Kidney (tissue), 22 donors: ENCODE measurements at places on chromosomes 6 and 20.

- DNase-seq = peak; percentile 3
These were observed 644.9 kb upstream of the AGPAT4 start for GRCh38 chr6:161918628-161919205.

DNA sequence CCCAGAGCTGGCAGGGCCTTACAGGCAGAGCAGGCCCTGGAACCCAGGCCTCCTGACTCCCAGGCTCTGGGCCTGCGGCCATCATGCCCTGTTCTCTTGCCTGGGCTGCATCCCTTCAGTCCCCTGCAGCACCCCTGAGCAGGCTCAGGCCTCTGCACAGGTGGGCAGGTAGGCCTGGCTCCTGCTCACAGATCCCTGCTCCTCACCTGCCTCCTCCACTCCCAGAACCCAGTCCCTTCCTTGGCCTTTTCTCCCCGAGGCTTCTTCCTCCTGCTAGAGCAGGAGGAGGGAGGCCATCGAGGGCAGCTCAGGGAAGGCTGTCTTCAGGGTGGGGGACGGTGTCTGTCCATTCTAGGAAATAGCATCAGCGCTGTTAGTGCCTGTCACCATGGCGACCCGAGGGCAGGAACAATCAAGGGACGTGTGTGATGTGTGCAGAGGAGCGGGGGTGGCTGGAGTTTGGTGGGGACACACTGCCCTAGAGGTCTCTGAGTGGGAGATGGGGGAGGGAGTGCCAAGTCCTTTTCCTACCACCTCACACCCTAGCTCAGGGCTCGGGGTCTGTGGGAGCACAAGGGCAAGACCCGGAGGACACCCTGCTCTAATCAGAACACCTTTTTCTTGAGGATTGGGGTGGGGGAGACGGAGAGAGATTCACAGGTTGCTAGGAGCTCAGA is 26.6 kb downstream of the GLP1R start:
- DNase-seq = no peak

DNA sequence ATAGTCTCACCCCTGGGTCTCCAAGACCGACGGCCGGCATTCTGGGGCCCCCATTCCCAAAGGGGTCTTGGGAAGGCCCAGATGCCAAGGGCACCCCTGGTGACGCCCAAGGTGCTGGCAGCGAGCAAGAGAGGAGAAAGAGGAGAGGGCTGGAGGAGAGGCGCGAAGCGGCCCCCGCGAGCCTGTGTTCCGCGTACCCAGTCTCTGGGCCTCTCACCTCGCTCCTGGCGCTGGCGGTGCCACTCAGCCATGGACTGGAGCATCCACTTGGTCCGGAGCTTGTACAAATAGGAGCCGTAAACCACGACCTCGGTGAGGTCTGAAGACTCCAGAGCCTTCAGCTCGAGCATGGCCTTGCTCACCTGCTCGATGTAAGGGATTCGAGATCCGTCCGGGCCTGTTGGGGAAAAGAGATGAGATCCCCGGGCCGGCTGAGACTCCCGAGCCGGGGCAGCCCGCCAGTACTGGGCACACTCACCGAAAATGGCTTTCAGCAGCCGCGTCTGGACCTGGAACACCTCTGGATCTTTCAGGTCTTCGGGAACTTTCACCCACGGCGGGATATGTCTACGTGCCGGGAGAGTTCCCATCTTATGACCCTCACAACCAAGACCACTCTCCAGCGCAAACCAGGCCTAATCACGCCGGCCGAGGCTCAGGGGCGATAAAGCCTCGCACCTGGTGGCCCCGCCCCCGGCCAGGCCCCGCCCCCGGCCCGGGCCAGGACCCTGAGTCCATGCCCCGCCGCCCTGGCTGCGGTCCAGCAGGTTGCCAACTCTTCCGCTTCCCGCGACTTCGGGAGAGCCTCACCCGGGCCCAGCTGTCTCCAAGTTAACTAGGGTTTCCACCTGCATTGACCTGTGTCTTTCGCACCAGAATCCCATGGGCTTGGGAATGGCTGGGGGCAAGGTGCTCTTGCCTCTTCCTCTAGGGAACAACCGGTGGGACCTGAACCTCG is at the start of gene DPPA5:
Gene DPPA5, minus strand, starts transcription at position 641 of the 958 bp plus-strand sequence. Its CDS starts 51 bp downstream, at position 590.
- DNase-seq = no peak

DNA sequence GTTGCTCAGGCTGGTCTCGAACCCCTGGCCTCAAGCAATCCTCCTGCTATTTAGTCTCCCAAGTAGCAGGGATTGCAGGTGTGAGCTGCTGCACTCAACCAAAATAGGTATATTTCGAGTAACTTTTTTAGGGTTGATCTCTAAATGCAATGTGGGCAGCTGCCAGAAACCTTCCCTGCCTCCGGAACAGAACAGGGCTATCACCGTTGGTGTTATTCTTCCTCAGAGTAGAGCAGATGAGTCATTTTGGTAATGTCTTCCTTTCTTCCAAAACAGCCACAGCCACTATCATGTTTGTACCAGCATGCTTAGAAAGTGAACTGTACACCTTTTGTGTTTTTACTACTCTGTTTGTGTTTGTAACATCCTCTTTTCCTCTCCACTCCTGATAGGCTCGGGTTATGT is 44.1 kb downstream of the SNX9 start:
- DNase-seq = no peak

- no peak for DNase-seq
These were observed 34.7 kb downstream of the MAN1A1 start for GRCh38 chr6:119314885-119315272.

GRCh38 chr6:57147955-57148858 is 23.9 kb upstream of the BAG2 start:
- no peak for DNase-seq
